ENCODE measurements at places on chromosomes 5 and 9. TPM values are rescaled to one million over a fixed set of nuclear protein-coding genes. Genes with fewer than 3 reads are reported as not detected.

DNA sequence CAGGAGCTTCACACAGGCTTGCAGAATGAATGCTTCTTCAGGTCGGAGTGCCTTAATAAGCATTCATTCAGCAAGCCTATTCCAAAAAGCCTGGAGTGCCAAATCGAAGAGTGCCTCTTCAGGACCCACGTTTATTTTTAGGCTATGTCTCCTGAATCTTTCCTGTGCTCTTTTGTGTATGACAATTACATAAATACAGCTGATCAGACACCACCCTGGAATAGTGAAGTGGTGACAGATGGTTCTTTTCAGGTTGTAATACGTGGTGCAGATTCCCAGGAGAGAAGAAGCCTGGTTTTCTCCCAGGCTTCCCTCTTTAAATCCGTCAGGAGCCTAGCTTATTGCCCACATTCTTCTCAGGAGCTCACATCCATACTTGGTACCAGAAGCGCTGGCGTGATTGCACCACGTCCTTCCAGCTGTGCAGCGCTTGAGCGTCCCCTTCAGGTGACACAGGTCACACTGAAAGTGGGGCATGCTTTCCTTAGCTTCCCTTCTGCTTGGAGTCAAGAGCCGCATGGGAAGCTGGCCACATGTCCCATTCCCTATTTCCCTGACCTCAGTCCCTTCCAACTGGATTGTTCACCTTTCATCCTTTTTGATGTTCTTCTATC, 123.1 kb downstream of the ADCY2 start:
- H3K27ac ChIP-seq = no peak overlapping the region
- no peaks in the 10 kb centered on the region for H3K36me3 ChIP-seq
- no peaks in the 10 kb centered on the region for H3K4me1 ChIP-seq
- H3K27me3 ChIP-seq = no peaks in the 10 kb centered on the region
- DNase-seq = peak; percentile 55
- H3K4me3 ChIP-seq = no peak overlapping the region

DNA sequence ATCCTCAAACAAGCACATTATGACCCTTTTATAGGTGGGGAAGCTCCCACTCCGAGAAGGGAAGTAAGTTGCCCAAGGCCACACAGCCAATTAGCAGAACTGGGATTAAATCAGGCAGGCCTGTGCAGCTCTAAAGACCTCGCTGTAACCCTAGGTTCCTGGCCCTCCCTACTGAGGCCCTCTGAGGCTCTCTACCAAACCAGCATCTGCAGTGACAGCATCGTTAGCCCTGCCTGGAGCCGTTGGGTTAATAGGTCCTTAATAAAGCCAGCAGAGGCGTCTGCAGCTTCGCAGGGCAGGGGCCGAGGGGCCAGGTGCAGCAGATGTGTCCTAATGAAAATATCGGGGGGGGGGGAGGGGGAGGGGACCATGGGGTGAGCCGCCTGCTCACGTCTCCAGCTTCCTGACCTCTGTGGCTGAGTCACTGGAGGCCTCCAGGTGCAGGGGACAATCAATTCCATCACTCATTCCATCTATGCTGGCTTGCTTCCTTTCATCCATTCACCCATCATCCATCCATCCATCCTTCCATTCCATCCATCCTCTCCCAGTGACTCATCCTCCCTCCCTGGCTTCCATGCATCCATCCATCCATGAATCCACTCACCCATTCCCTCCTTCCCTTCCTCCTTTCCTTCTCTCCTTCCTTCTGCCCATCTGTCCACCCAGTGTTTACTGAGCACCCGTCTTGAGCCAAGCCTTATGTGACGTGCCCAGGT, 203.9 kb downstream of the C9orf50 start:
- H3K4me3 ChIP-seq = no peak overlapping the region
- H3K36me3 ChIP-seq = no peaks in the 10 kb centered on the region
- no peaks in the 10 kb centered on the region for H3K27me3 ChIP-seq

- H3K27ac ChIP-seq = no peak overlapping the region
- H3K36me3 ChIP-seq = no peaks in the 10 kb centered on the region
- H3K27me3 ChIP-seq = peaks cover 36% of the 10 kb centered on the region
- no peak overlapping the region for H3K4me3 ChIP-seq
- H3K4me1 ChIP-seq = no peaks in the 10 kb centered on the region
- DNase-seq = no peak
Observed at GRCh38 chr5:1150866-1151265, 39.0 kb upstream of the SLC12A7 start.

TLX3 gene
- total RNA-seq = not detected

DNA sequence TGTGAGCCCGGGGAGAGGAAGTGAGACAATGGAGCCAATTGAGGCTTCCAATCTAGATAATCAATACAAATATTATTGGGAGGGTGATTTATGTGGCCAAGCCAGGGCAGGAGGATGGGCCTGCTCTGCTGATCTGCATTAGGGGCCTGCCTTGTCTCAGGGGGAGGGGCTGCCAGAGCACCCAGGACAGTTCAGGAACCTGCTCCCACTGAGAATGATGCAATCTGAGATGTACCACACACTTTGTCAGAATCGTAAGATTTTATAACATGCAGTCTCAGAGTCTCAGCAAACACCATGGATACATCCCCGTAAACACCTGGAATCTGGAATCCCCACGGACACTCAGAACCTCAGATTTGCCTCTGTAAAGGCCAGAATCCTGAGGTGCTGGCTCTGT, 19.3 kb downstream of the FGF18 start:
- no peak overlapping the region for H3K27ac ChIP-seq
- peaks cover 12% of the 10 kb centered on the region for H3K4me1 ChIP-seq
- no peak overlapping the region for H3K4me3 ChIP-seq
- no peak for DNase-seq
- H3K27me3 ChIP-seq = no peaks in the 10 kb centered on the region
